Spinal cord (tissue), 10 donors: ENCODE measurements at places on chromosomes 6 and 20. TPM values are rescaled to one million over a fixed set of nuclear protein-coding genes. Genes with fewer than 3 reads are reported as not detected.

DNA sequence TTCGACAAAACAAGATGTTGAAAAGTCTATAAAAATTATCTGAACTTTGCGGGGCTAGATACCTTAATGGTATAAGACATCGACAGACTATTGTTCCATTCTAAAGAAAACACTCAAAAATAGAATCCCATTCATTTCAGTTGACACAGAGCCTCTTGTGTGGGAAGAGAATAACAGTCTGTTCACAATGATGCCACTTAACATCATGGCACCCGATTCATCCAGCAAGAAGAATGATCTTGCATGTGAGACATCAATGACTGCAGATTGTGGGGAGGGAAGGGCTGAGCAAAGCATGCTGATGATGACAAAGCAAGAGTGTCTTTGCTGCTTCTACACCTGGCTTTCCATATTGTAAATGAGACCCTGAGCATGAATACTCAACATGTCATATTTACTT, 49.7 kb upstream of the ARMH2 start:
- H3K27me3 ChIP-seq, result no peaks in the 10 kb centered on the region
- no peak overlapping the region for H3K4me3 ChIP-seq
- peaks cover 30% of the 10 kb centered on the region for H3K36me3 ChIP-seq
- H3K27ac ChIP-seq, result no peak overlapping the region
- DNase-seq, result no peak
- peaks cover 5% of the 10 kb centered on the region for H3K4me1 ChIP-seq

DNA sequence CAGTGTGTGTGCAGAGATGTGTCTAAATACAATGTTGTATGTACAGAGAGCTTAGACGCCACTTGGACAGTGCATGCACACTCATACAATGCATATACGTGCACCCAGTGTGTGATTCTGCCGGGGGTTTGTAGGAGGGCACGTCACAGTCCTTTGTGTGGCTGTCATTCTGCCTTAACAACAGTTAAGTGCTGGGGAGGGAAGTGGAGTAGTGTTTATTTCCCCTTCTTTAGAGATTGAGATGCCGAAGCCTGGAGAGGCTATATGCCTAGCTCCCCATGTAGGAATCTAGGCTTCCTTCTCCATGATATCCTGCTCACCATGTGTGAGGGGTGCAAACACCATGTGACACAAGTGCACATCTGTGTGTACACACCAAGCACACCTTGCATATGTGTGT, 38.2 kb downstream of the MDFI start:
- no peak overlapping the region for H3K4me3 ChIP-seq
- no peak for DNase-seq
- peaks cover 21% of the 10 kb centered on the region for H3K4me1 ChIP-seq
- H3K27ac ChIP-seq, result no peak overlapping the region
- H3K36me3 ChIP-seq, result no peaks in the 10 kb centered on the region

DNA sequence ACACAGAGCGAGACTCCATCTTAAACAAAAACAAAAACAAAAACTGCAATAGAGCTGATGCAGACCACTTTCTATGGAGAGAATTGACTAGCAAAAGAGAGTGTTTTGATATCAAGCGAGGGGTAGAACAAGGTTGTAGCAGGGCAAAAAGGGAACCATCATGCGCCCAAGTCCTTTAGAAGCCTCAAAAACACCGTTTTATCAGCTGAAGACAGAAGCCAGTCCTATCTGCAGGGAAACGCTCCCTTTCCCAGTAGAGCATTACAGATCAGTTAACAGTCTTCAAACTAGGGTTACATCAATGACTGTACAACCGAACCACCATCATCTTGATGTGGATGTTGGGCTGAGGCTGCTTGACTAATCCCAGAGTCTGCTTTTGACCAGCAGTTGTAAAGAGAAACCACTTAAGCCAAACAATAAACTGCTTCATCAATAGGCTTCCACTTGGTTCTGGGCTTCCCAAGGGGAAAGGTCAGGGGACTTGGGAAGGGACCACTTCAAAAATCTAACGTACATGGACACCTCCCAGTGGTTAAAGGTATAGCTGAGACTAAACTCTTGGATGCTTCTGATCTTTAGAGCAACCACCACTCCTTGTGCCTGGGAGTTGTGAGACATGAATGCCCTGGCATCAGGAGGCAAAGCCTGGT, 59.6 kb upstream of the SPDEF start:
- H3K4me3 ChIP-seq, result no peak overlapping the region
- no peak for DNase-seq
- no peaks in the 10 kb centered on the region for H3K36me3 ChIP-seq
- no peaks in the 10 kb centered on the region for H3K4me1 ChIP-seq
- no peak overlapping the region for H3K27ac ChIP-seq

DNA sequence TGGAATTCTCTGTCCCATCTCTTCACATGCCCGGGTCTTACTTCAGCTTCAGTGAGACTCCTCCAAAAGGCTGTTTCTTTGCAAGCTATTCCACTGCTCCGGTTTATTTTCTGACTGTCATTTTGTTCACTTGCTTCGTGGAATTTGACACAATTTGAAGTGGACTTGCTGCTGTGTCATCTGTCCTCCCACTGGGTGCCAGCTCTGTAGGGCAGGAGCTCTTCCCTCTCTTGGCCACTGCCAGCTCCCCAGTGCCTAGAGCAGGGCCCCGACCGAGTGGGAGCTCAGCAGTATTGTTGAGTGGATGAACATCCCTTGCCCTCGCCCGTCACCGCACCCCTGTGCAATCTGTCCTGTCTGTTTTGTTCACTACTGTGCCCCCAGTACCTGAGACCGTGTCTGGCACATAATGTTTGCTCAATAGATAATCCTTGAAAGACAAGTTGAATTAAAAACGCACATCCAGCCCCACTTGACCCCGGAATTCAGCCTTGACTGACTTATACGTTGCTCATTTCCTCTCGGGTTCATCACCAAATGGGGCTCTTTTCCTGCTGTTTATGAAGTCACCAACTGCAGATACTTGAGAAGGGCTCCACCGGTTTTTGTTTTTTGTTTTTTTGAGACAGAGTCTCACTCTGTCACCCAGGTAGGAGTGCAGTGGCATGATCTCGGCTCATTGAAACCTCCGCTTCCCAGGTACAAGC, 170.3 kb upstream of the KCNG1 start:
- no peak for DNase-seq
- H3K27ac ChIP-seq, result no peak overlapping the region
- no peaks in the 10 kb centered on the region for H3K27me3 ChIP-seq
- H3K36me3 ChIP-seq, result no peaks in the 10 kb centered on the region
- no peak overlapping the region for H3K4me3 ChIP-seq

DNA sequence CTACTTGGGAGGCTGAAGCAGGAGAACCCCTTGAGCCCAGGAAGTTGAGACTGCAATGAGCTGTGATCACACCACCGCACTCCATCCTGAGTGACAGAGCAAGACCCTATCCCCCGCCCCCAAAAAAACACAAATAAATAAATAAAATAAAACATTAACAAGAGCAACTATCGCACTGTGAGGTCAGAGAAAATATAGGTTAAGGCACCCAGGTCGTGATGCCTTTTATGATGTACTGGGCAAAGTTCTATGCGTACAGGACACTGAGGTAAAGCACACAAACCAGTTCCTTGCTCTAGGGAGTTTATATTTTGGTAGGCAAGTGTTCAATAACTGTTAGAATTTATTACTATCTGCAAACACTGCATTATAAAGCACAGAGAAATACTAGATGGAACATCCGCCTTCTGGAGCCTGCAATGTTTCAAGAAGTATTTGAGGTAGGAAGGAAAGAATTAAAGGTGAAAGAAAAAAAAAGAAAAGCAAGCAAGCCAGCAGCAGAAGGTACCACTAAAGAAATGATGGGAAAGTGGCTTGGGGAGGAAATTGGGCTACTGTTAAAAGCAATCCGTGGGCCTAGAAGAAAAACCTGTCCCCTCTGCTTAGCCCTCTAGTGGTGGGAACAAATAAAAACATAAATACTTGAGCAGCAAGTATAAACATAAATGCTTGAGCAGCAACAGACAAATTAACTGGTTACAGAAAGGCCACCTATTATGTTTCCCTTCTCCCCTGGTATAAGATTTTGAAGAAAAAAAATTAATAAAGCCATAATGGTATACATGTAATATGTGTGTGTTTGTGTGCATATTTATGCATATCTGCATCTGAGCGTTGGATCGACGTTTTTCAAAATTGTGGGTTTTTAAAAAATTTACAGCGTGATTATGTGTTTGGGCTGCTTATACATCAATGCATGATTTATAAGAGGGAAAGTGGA, 128.0 kb downstream of the PHACTR1 start:
- H3K27ac ChIP-seq, result no peak overlapping the region
- no peaks in the 10 kb centered on the region for H3K4me1 ChIP-seq

GRCh38 chr6:25449774-25450173, 170.6 kb downstream of the CARMIL1 start:
- peak; percentile 43 for DNase-seq
- H3K4me3 ChIP-seq, result no peak overlapping the region
- H3K36me3 ChIP-seq, result peaks cover 2% of the 10 kb centered on the region
- H3K27ac ChIP-seq, result no peak overlapping the region

GFOD1 gene
- total RNA-seq, result 9.4 TPM
